Activated CD4-positive, alpha-beta memory T cell treated with anti-CD3 and anti-CD28 coated beads, Interleukin-2, amount 10 ng/mL, durations not matched to agents 7 days and 5 days (primary cell): ENCODE measurements at places on chromosomes 12 and 14.

DNA sequence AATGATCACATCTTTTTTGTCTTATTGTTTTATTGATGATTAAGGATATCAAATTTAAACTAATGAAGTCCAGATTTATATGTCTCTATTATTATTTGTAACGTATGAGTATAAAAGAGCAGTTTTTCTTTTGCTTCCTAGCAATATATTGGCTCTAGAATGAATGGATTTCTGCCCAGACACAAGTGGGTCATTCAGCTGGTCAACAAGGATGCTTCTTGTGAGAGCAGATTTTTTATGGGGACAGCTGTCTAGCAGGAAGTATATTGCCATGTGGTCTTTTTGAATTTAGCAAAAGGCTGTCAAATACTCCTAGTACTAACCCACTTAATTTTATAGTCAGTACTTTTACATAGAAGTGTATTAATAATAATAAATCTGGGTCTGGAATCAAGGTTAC, 1071.1 kb upstream of the FLRT2 start:
- no peak for DNase-seq

- no peak for DNase-seq
Observed at GRCh38 chr12:110421159-110421661, 17.7 kb upstream of the ANAPC7 start.

DNA sequence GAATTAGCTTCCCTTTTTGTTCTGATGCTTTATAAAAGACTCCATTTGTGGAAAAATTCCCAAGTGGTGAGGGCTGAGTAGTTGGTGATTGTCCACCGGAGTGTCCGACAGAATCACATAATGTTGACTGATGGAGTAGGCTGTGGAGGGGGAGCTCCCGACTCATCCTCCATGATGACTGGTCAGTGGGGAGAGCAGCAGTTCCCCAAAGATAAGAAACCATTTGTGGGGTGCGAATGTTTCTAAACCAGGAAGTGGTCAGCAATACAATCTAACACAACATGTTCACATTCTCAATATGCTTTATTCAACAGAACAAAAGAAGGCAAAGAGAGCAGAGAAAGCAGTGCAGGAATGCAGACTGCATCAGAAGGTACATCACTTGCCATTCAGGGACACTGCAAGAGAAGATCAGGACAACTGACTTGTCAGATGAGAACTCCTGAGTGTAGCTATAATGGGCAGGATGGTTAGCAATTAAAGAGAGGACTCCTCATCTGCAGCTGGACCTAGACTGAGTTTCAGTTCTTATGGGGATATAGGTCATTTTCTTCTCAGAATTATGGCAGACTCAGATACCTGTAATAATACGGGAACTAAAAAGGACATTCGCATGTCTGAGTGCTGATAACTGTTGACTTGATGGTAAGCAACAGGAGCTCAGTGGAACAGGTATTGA, 5.4 kb downstream of the KRT6B start:
- DNase-seq = no peak

- DNase-seq = no peak
Observed at GRCh38 chr14:53529519-53529918, 376.4 kb upstream of the DDHD1 start.

DNA sequence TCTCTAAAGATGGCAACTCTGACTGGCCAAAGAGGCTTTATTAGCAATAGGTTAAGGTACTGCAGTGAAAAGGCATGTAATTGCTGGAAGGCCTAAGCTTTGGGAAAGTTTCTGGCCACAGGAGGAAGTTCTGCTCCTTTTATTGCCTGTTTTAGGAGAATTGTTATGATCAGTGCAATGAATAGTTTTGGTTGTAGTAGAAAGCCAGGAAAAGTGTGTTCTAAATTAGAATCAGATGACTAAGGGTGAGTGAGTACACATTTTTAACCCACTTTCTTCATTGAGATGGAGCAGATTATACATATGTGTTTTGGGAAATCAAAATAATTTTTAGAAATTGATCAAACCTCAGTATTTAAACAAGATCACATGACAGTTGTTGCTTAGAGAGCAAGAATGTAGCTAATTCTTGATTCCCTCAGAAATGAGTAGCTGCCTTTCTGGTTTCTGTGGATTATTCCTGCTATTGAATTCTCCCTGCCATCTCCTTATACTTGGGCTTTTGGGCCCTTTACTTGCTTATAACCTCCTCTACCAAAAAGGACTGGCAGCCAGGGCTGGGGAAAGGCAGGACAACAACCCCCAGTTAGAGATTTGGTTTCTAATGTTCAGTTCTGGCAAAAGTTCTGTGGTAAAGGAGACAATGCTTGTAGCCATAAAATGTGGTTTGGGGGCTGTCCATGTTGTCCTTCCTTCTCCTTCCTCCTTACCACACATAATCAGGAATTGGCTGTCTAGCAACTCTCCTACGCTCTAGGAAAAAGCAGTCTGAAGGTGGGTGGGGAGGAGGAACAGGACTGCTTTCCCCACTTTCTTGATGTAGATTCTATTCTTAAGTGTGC, 217.1 kb downstream of the SLC38A4 start:
- DNase-seq = no peak

- DNase-seq = no peak
Observed at GRCh38 chr12:52636592-52637258, 15.3 kb downstream of the KRT2 start.

- peak; percentile 31 for DNase-seq
Observed at GRCh38 chr12:95623554-95624170, 72.4 kb upstream of the USP44 start.

DNA sequence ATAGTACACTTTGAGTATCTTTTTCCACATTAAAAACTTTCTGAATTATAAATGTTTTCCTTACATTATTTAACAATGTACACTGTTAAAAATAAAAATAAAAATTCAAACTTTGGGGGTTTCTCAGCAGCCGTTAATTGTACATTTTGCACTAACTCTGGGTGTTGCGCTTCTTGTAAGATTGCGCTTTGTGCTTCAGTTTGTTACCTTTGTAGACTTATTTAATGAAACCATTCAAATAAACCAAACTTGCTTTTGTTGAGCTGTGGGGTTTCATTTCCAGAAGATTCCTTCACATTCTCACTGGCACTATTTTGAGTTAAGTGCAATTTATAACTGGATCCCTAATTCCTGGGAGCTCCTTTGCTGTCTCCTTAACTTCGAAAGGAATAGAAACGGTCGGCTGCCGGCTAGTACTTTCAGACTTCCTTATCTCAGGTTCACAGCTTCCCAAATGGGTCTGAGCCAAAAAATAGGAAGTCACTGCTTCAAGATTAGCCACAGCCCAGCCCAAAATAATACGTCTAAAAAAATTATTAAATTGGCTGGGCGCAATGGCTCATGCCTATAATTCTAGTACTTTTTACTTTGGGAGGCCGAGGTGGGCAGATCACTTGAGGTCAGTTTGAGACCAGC, 38.2 kb downstream of the RAD52 start:
- DNase-seq = no peak

- peak; percentile 21 for DNase-seq
Observed at GRCh38 chr14:59229653-59230406, 41.4 kb downstream of the DAAM1 start.

DNA sequence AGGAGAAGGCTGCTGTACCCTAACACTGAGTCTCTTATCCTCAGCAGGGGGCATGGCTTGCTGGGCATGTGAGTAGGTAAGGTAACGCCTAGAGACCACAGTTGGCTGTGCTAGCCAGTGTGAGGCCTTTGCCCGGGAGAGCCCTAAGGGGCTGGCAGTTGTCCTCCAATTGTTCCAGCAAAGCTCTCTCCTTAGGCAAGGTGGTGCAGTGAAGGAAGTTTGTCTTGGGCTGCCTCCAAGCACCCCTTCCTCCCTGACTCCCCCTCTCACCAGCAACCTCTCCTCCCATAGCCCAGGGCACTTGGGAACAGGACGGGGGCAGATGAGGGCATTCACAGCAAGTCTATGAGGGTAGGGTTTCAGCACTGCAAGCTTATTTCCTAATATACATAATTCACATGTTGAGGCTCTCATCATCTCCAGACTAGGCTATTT, 23.0 kb downstream of the LACRT start:
- no peak for DNase-seq

DNA sequence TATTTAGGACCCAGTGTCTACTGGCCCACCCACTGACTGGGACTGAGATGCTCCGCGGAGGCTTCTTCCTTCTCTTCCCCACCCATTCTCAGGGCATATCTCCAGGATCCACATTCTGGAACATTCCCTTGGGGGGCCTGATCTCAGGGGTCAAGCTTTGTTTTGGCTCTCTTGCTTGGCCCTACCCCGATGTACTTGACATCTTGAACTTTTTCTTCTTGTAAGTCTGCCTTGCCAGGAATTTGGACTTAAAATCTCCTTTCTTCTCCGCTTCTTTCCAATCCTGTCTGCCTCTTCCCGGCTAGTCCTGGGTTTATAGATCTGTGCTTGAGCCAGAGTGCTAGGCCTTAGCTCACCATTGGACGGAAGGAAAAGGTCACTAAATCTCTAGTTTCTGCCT, 22.1 kb downstream of the DACT1 start:
- no peak for DNase-seq

DNA sequence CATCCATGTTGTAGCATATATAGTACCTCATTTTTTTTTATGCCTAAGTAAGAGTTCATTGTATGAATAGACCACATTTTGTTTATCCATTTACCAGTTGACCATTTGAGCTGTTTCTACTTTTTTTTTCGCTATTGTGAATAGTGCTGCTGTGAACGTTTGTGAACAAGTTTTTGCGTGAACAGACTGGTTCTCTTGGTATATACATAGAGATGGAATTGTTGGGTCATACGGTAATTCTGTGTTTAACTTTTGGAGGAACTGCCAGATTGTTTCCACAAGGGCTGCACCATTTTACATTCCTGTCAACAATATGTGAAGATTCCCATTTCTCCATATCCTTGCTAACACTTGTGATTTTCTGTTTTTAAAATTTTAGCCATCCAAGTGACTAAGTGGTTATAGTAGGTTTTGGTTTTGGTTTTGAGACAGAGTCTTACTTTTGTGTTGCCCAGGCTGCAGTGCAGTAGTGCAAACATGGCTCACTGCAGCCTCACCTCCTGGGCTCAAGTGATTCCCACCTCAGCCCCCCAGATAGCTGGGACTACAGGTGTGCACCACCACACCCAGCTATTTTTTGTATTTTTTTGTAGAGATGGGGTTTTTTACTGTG, 68.3 kb upstream of the AMN start:
- no peak for DNase-seq

DNA sequence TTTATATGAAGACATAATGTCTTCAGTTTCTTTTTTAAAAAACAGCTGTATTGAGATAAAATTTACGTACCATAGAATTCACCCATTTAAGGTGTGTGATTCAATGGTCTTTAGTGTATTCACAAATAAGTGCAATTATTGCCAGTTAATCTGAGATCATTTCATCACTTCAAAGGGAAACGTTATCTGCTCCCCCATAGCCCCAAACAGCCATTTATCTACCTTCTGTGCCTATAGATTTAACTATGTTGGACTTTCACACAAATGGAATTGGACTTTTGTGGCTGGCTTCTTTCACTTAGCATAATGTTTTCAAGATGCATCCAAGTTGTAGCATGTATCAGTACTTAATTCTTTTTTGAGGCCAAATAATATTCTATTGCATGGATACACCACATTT, 9.7 kb downstream of the PNP start:
- DNase-seq = no peak

DNA sequence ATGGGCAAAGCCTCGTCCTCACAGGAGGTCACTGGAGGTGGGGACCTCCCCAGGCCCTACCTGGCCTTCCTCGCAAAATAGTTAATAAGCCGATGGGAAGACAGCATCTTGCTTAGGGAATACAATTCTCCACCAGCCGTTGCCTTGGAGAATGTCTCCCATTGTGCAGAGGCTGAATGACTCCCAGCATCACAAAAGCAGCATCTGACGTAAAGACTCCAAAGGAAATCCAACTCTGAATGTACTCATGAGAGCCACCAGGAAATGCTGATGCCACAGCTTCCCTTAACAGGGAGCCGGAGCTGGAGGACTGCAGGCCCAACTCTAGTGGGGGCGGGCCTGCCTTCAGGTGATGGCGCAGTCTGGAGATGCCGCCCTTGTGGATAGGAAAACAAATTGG, 15.5 kb downstream of the CCDC63 start:
- DNase-seq = no peak

DNA sequence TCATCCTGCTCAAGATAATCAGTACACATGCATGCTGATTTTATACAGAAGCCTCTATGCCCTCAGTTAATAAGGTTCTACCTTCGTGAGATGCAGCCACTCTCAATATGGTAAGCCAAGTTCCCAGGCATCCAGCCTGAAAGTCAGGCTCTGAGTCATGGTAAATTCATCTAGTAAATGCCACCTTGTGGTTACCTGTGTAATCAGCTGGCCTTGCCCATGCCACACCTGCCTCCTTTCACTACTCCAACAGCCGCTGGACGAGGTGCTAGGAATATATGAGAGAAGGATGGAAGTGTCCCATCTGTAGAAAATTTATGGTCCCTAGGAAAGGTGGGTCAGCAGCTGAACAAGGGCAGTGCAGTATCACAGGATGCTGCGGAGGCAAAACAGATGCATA, 207.3 kb downstream of the SSPN start:
- DNase-seq = no peak

DNA sequence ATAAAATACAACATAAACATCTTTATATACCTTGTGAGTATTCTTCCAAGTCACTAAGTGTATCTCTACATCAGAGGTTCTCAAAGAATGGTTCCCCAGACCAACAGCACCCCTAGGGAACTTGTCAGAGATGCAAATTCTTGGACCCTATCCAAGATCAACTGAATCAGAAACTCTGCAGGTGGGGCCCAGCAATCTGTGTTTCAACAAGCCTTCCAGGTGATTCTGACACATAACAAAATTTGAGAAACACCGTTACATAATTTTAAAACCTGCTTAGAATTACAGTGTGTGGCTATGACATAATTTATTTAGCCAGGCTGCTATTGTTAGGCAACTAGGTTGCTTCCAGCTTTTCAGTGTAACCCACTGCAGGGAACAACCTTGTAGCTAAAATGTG, 49.8 kb downstream of the NTN4 start:
- no peak for DNase-seq

DNA sequence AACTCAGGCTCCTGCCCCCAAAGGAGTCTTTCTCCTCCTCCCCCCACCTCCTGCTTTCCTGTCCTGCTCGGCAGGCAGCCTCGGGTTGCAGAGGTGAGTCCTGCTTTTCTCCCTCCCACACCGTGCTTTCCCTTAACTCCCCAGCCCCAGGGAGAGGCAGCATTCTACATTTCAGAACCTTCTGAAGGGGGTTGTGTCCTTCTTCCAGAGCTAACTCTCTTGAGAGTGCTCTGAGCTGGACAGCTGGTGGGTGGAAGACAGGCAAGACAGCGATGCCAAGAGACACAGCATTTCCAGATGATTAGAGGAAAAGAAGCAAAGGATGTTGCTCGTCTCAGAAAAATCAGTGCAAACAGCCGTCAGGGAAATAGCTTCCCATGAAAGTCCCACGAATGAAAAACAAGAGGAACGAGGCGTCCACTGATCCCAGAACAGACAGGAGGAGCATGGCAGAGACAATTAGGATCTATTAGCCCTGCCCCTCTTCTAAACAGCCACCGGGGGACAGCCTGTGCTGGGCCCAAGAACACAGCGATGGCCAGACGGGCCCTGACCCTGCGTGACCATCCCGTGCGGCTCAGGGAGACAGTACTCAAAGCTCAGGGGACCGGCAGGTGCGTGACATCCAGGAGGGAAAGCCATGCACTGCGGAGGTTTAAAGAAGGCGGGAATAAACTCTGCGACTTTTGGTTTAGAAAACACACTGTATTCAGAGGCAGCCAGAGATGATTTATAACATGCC, 216.5 kb upstream of the RTL1 start:
- no peak for DNase-seq
